ENCODE measurements at places on chromosomes 7 and 10.

- no peak for DNase-seq
Observed at GRCh38 chr10:113518816-113519591, 33.8 kb upstream of the HABP2 start.

DNA sequence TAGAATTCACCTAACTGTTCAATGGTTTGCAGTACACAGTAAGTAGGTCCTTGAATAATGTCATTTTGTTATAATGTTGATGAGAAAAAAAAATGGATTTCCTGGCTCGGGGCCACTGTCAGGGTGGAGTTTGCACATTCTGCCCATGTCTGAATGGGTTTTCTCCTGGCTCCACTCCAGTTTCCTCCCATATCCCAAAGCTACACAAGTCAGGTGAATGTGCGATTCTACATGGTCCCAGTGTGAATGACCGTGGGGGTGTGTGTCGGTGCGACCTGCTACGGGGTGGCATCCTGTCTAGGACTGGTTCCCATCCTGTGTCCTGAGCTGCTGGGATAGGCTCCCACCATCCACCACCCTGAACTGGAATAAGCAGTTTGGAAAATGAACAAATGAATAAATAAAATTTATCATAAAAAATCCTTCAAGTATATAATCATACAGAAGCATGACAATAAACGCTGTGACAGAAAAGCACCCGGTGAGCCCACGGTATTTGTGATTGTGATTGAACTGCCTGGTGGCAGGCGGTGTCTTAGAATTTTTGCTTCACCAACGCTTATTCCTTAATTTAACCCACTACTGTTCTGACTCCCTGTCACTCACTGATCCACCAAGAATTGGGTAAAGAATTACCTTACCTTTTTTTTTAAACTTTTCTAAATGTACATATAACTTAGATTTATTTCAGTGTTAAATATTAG, 114.1 kb downstream of the ICA1 start:
- DNase-seq, result no peak

DNA sequence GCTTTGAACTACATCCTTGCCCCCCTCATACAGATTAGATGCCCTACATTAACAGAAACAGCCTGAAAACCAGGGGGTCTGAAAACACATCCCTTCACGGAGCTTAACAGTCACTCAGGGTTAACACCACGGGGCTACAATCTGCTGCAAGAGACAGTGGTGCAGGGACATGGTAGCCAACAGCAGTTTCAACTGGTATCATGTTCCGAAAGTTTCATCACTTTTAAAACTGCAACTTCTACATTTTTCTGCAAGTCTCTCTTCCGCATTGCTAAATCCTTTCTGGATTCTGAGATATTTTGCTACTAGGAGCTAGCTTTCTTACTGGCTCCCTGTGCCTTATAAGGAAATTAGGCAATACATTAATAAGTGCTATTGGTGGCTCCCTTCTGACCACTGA, 92.6 kb downstream of the JAZF1 start:
- no peak for DNase-seq

- DNase-seq, result no peak
Observed at GRCh38 chr10:122348512-122348911, 26.0 kb upstream of the PLEKHA1 start.

GRCh38 chr7:7504910-7505704, 30.6 kb downstream of the COL28A1 start:
- no peak for DNase-seq

- DNase-seq, result no peak
Observed at GRCh38 chr7:116242178-116242577, 31.8 kb downstream of the TES start.

DNA sequence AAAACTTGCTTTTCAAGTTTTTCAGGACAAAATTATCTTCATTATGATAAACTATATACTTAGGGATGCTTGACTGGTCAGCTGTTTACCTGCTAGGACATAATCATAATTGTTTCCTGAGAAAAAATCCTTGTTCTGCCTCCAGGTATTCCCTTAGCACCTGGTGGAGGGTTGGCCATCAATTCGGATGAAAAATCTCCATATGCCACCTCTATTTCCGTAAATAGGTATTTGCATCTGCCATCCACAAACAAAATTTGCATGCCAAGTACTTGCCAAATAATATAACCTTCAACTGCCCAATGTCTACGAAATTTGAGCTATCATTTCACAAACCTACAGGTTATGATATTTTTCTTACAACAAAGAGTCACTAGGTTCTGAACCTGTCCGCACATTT, 126.2 kb downstream of the RNF133 start:
- no peak for DNase-seq

DNA sequence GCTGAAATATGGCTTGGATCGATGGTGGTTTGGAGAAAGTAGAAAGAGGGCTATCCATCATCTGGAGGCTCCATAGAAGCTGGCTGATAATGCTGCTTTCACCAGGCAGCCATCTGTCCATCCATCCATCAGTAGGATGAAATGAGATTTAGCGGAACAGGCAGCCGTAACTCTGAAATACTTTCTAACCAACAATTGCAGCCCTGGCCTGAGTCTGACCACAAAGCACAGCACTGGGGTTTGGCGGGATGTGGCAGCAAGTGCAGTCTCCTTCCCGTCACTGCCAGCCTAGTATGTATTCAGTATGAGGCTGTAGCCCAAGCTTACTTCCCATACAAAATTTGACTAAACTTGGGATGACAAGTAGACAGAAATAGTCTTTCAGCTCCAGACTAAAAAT, 38.0 kb downstream of the R3HCC1L start:
- no peak for DNase-seq

DNA sequence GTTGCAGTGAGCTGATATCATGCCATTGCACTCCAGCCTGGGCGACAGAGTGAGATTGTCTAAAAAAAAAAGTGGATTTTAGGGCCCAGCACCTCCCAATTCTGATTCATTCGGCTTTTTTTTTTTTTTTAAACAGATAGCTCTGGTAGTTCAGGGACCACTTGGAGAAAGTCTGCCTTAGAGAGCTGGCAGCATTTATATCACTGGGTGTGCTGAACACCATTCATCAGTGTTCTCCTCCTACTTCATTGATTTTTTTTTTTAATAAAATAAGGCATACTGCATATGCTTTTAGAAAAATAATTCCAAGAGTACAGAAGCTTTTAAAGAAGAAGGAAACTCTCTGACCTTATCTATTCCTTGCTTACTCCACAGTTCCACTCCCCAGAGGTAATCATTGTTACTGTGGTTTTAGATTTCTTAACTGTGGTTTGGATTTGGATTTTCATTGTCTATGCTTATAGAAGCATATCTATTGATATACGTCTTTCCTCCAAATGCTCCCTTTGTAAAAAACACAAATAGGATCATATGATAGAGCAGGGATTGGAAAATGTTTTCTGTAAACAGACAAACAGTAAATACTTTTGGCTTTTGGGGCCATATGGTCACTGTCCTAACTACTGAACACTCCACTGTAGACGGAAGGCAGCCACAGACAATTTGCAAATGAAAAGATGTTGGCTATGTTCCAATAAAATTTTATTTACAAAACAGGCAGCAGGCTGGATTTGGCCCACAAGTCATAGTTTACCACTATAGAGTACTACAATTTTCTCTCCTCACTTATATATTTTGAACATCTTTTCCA, 21.1 kb upstream of the SAR1A start:
- DNase-seq, result no peak

DNA sequence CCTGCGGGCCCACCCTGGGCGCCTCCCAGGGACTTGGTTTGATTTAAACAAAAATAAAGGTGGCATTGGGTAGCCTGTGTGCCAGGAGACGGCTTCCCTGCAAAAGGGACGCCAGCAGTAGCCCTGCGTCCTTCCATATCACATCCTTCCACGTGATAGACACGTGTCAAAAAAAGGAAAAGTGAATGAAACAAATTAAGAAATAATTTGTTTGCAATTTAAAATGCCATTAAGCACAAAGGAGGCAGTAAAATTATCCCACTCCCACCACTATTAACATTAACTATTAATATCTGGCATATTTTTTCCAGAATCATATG, 7.6 kb downstream of the TACR2 start:
- no peak for DNase-seq

DNA sequence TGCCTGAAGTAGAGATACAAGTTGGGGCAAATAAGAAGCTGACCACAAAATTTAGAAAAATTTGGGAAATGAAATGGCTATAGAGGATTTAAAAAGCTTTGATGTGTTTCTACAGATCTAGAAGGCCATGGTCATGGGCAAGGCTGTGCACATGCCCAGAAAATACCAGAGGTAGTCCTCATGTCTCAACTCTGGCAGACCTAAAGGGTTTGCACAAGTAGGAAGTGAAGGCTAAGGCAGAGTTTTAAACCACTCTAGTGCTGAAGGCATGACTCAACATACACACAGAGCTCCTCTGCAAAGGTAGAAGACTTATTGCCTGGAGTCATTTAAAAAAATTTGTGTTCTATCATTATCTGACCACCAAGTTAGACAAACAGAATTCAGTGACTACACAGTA, 364.6 kb downstream of the CCSER2 start:
- DNase-seq, result no peak

GRCh38 chr7:140022582-140023211, 40.1 kb downstream of the PARP12 start:
- DNase-seq, result no peak

DNA sequence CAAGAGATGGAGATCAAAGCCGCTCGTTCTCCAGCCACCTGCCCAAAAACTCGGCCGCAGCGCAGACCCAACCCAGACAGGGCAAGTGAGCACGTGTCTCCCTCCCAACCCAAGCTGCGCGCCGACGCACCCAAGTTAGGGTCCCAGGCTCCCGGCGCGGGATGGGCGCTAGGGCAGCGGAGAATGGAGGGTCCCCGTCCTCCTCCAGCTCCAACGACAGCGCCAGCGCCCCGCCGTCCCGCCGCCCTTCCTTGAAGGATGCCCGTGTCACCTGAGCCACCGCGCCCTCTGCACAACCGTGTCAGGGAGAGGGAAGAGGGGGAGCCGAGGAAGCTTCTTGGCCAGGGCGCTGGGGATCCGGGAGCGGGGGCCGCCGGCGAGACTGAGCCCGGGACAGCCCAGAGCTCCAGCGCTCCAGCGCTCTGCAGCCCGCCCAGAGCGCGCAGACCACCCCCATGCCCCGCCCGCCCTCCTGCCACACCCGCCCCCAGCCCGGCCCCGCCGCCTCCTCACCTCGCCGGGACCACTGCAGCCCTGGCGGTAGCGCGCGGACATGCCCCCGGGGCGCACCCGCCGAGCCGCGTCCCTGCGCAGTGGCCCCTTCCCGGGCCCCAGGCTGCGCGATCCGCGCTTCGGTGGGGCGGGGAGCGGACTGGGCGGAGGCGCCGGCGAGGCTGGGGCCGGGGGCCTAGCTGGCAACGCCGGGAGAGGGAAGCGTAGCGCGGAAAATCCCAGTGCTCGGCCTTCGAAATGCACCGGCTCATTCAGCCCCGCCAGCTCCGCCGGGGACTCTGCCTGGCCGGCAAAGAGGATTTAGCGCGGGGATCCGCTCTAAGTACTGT, at the start of gene SLC16A12:
SLC16A12 (minus strand) TSS at position 424 of the 842 bp plus-strand sequence. CDS start 73,016 bp downstream, outside the sequence.
- no peak for DNase-seq

GRCh38 chr10:123203393-123204126, 49.4 kb downstream of the BUB3 start:
- no peak for DNase-seq

DNA sequence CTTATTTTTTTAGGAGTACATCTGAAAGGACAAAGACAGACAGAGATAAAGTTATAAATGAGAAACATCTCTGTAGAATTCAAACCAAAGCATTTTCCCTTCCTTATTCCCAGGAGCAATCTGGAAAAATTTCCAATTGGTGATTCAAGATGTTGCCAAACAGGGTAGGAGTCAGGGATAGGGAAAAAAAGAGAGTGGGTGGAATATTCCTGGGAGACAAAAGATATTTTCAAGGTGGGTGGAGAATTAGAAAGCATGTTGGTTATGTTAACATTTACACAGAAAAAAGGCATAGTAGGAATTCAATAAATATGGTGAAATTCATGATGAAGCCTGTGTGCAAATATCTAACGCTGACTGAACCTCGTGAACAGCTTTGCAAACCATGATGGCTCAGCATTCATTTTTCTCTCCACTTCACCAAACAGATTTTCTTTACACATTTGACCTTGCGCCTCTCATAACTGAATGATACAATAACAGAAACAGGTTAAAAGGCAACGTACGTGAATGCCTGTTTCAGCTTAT, 25.1 kb downstream of the SLC26A5 start:
- DNase-seq, result no peak

- peak; percentile 68 for DNase-seq
Observed at GRCh38 chr7:77415823-77416620, at the start of gene GSAP. Gene GSAP (minus strand): TSS chr7:77416349. CDS start chr7:77416321, 28 bp downstream.

GRCh38 chr7:34236839-34237492, 331.6 kb downstream of the BMPER start:
- no peak for DNase-seq

DNA sequence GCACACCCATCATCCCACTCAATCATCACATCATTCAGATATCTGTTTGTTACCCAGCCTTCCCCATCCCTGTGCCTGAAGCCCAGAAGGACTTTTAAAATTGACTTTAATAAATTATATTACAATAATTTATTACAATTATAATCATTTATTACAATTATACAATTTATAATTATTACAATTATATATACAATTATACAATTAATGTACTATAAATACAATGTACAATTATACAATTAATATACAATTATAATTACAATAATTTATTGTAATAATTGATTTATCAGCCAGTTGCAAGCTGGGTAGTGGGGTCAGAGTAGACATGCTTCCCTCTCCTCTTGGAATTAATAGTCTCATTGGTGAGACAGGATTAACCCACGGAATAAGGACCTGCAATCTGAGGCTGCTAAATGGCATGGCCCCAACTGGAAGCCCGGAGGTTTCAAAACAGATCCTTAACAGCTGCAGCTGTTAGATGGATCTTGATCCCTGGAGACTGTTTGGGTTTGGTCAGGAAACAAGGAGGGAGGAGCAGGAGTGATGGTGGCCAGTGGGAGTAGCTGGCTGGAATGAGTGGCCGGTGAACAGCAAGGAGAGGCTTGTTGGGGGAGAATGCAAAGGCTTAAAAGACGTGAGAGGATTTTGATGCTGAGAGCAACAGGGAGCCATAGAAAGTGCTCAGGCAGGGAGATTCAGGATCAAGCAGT, 402.8 kb upstream of the PODXL start:
- no peak for DNase-seq

DNA sequence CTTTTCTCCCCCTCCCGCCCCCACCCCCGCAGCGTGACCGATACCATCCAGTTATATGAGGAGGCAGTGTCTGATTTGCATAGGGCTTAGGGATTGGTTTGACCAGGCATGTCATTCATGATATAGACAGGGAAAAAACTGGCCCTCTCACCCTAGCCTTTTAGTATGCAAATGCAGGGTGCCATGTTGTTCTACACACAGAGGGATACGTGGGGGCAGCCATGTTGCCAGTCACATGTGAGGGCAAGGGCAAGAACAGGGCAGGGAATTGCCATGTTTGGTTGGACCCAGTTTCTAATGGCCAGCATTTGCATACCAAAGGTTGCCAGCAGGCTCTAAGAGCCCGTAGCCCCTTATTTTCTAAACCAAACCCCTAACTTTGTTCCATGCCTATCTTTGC, 552.1 kb downstream of the SORCS1 start:
- DNase-seq, result no peak

- DNase-seq, result no peak
Observed at GRCh38 chr10:57692255-57692980, 575.3 kb downstream of the IPMK start.

GRCh38 chr7:152522571-152523067, 86.8 kb upstream of the KMT2C start:
- no peak for DNase-seq

GRCh38 chr7:96004578-96004977, 232.2 kb downstream of the DYNC1I1 start:
- DNase-seq, result no peak

Data from colonic mucosa (tissue), 4 donors.